ENCODE measurements at places on chromosomes 16 and 17.

GRCh38 chr16:77033516-77033915 is 157.5 kb upstream of the MON1B start:
- no peak for DNase-seq

DNA sequence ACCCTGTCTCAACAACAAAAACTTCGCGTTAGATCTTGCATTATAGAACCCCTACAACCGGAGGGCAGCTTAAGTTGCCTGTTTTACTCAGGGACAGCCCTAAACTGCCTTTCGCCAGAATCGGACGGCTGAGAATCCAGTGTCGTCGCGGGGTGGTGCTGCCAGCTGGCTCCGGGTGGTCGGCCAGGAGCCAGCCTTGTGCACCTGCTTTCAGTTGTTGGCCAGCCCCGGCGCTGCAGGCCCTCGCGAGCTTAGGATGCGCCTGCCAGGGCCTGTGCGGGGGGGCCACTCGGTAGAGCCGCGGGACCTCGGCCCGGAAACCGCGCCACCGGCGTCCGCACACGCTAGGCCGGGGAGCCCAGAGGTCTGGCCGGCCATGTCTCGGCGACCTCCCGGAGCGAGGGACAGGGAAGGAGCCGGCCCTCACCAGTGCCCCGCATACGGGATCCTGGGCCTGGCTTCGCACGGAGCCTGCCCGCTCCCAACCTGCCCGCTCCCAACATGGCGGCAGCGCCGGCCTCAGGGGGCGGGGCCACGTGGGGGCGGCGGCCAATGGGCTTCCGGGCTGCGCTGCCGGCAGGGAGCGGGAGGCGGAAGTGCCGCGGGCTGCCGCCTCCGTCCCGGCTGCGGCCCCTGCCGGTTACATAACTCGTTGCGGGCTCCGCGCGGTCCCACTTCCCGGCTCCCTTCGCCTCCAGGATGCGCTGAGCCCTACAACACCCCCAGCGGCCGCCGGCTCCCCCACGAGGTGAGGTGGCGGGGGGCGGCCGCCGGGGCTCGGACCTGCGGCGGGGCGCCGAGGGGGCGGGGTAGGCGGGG is 14.2 kb downstream of the NAA60 start:
- peak; percentile 53 for DNase-seq

DNA sequence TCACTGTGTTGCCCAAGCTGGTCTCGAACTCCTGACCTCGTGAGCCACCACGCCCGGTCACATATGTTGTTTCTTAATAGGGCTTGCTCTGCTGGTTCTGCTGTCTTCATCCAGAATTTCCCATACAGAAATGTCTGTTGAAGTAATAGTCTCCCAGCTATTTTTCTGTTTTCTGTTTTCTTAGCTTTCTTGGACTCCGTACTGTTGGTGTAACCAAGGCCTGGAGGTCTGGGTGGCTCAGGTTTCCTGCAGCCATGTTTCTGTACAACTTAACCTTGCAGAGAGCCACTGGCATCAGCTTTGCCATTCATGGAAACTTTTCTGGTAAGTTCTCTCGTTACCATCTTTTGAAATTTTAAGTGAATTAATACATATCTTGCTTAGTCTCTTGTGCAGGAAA is 2.8 kb downstream of the SF3B3 start:
- no peak for DNase-seq

DNA sequence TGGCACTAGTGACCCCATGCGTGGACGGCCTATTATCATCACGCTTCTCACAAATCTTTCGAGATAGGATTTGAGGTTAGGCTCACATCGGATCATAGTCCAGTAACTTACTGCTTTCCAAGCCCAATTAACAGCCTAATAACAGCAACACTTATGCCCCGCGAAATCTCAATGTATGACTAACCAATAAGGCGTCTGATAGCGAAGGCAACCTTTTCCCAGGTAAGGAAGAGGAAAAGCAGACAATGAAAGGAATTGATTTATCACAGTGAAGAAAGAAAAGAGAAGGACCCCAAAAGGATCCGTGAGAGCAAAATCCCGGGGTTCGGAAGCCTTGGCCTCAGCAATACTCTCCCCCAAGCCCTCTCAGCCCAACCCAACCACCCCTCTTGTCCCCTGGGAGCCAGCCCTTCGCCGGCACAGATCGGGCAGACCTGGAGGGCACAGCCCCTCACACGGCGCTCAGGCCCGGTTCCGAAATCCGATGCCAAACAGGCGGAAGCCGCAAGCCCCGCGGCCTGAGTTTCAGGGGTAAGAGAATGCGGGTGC is 534 bp downstream of the GPATCH8 start:
- no peak for DNase-seq

GRCh38 chr17:59073972-59074371 is 32.7 kb downstream of the TRIM37 start:
- DNase-seq, result no peak

- no peak for DNase-seq
These were observed 568 bp downstream of the GAS2L2 start for GRCh38 chr17:35752471-35752870.
